Globus pallidus (tissue), 1 donor: ENCODE measurements at places on chromosomes 13 and 19.

DNA sequence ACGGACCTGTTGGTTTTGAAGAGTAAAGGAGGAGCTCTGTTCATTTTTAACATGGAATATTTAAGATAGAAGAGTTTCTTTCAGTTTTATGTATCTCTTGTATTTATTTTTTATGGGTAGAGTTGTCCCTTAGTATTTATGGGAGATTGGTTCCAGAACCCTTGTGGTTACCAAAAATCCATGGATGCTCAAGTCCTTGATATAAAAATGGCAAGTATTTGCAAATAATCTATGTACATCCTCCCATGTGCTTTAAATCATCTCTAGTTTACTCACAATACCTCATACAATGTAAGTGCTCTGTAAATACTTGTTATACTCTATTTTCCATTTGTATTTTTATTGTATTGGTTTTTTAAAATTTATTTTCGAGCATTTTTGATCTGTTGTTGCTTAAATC is 63.1 kb downstream of the TM9SF2 start:
- DNase-seq: no peak

DNA sequence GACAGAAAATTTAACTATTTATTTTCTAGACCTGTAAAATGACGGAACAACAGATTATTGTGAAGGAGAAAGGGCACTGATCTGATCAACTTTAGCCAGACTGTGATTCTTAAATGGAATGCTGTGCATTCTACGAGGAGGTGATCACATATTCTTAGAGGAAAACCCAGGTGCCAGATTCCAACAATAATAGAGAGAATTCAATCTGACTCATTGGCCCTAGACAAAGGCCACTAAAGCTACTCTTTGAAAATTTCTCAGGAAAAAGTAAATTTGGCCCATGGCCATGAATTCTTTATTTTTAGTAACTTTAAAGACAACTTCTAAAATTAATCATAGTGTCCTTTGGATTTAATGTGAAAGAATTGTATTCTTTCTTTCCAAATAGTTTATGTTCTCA is 58.6 kb upstream of the POSTN start:
- DNase-seq: no peak

- DNase-seq: no peak
Observed at GRCh38 chr19:14035706-14036105, 4.1 kb downstream of the IL27RA start.

DNA sequence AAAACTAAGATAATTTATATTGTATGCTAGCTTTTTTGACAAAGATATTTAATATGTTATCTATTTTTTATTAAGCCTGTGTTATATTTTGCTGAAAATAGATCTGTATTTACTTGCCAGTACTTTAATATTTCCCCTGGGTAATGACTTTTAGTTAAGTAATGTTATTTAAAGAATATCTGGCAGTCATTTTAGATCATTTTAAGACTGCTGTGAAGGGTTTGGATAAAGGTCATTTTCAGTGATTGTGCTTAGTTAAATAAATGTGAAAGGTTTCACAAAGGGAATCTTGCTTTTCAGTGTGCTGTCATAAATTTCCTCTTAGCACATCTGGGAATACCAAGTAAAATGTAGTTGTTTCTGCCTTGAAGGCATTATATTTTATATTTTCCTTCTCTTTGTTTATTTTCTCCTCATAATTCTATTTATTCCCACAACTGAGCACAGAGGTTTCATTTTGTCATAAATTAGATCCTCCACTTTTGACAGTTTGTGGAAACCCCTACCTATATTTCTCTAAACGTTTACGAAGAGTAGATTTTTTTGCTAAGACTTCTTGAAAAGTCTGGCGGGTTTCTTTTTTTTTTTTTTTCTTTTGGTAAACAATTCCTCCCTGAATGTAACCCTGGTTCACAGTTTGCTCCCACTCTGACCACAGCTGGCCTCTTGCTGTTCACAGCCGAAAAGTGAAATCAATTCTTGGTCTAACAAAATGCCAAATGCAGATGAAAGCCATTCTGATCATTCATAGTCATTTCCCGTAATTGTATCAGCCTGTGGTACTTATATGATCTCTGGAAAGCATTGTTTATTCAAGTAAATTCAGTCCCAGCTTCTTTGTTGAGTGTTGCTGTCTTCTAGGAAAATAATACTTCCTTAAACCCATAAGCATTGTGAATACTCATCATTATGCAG is 87.8 kb downstream of the MAB21L1 start:
- no peak for DNase-seq
